ENCODE measurements at places on chromosomes 5 and 9.

DNA sequence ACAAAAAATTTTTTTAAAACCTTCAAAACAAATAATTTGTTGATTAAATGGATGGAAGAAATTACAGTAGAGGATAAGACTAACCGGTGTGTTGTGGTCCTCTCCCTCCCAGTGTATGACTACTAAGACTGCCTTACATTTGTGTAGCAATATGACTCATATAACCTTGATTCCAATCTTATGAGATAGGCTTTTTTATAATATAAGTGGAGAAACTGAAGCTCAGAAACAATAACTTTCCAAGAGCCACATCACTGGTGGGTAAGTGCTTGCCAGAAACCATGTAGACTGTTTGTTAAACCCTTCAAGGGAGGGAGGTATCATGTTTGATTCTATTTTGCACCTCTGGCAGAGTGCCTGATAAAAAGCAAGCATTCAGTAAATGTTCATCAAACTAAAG lies 47.5 kb downstream of the NLN start:
- H3K4me1 ChIP-seq: peaks cover 21% of the 10 kb centered on the region
- peak overlapping the region; percentile 69 for H3K27ac ChIP-seq
- H3K27me3 ChIP-seq: no peaks in the 10 kb centered on the region
- DNase-seq: peak; percentile 67
- H3K4me3 ChIP-seq: no peak overlapping the region
- no peaks in the 10 kb centered on the region for H3K36me3 ChIP-seq

DNA sequence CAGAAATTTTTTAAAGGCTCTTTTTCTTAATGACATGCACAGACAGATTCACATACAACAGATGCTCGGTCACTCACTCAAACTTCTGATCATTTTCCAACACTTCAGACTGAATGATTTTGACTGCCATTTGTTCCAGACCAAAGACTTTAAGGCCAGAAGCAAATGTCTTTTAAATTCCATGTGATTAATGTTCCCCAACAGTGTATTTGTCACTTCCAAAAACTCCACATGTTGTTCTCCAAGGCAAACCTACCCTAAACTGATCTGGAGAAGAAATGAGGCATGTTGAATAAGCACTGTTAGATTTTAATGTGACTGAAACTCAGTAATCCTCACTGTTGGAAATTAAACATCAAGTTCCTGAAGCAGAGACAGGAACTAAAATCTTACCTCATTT lies 366.7 kb downstream of the GABRG2 start:
- H3K27me3 ChIP-seq: no peaks in the 10 kb centered on the region
- DNase-seq: no peak
- no peak overlapping the region for H3K4me3 ChIP-seq
- H3K27ac ChIP-seq: no peak overlapping the region

DNA sequence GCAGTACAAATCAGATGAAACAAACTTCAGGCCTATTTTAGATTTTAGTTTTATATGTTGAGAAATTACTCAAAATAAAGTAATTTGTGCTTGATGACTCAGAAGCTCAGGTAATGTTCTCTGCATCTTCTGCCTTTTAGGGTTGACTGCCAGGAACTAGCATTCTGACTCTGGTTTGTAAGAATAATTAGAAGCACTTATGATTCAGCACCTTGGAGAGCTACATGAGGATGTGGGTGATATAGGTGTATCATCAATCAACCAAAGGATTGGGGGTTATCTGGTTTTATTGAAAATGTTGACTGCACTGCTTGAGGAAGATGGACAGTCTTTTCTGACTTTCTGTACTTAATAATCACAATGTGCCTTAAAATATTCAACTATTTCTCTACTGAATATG lies 118.7 kb upstream of the SGCD start:
- H3K27me3 ChIP-seq: no peaks in the 10 kb centered on the region
- DNase-seq: peak; percentile 1
- H3K4me3 ChIP-seq: no peak overlapping the region
- no peaks in the 10 kb centered on the region for H3K36me3 ChIP-seq
- no peak overlapping the region for H3K27ac ChIP-seq

GRCh38 chr5:89723907-89724306 lies 685.6 kb downstream of the CETN3 start:
- no peaks in the 10 kb centered on the region for H3K36me3 ChIP-seq
- H3K4me3 ChIP-seq: no peak overlapping the region
- DNase-seq: peak; percentile 29
- no peak overlapping the region for H3K27ac ChIP-seq

GRCh38 chr5:172793577-172794488 lies 22.8 kb upstream of the DUSP1 start:
- DNase-seq: peak; percentile 71
- H3K27ac ChIP-seq: peak overlapping the region; percentile 84
- no peaks in the 10 kb centered on the region for H3K27me3 ChIP-seq
- H3K36me3 ChIP-seq: no peaks in the 10 kb centered on the region

DNA sequence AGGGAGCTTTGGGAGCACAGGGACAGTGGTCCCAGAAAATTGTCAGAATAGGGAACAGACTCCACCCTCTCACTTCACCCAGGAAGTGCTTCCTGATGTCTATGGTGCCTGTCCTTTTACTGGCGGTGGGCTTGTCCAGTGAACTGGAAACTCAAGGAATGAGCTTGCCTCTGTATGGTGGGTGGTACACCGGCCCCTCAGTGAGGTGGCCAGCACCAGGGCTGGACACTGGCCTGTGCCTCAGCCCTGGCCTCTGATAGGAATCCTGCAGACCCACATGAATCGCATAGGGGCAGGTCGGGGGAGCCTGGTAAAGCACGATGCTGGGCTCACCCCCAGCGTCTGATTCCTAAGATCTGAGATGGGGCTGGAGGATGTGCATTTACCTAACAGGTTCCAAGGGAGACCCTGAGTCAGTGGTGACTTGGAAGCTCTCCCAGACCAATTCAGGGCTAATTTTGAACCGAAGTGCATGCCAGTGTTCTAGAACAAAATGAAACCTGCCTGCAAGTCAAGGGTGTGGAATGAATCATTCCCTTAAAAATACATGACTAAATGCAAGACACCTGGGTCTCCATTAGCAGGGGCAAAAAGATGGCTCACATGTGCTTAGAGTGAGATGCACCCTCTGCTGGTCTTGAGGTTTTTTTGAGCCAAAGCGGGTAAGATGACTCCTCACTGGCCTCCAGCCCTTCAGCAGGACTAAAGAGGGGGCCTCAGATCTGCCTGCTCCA lies 178.3 kb downstream of the HSPA4 start:
- peaks cover 11% of the 10 kb centered on the region for H3K4me1 ChIP-seq
- H3K4me3 ChIP-seq: no peak overlapping the region
- no peak overlapping the region for H3K27ac ChIP-seq
- no peaks in the 10 kb centered on the region for H3K36me3 ChIP-seq
- H3K27me3 ChIP-seq: no peaks in the 10 kb centered on the region

GRCh38 chr5:173456751-173457171 lies 128.5 kb upstream of the STC2 start:
- no peaks in the 10 kb centered on the region for H3K36me3 ChIP-seq
- no peaks in the 10 kb centered on the region for H3K27me3 ChIP-seq
- H3K27ac ChIP-seq: peak overlapping the region; percentile 95
- DNase-seq: peak; percentile 98
- no peak overlapping the region for H3K4me3 ChIP-seq

GRCh38 chr9:84850830-84851392 lies 181.4 kb downstream of the NTRK2 start:
- H3K36me3 ChIP-seq: no peaks in the 10 kb centered on the region
- no peaks in the 10 kb centered on the region for H3K27me3 ChIP-seq
- DNase-seq: no peak
- no peak overlapping the region for H3K27ac ChIP-seq

GRCh38 chr5:11224436-11225187 lies 463.6 kb upstream of the DAP start:
- no peak overlapping the region for H3K27ac ChIP-seq
- H3K27me3 ChIP-seq: no peaks in the 10 kb centered on the region
- H3K4me1 ChIP-seq: no peaks in the 10 kb centered on the region

- H3K27ac ChIP-seq: no peak overlapping the region
- no peak overlapping the region for H3K4me3 ChIP-seq
- H3K36me3 ChIP-seq: no peaks in the 10 kb centered on the region
- DNase-seq: no peak
Measured at GRCh38 chr9:134975253-134975652, 57.5 kb upstream of the FCN1 start.

- H3K4me1 ChIP-seq: no peaks in the 10 kb centered on the region
- H3K36me3 ChIP-seq: no peaks in the 10 kb centered on the region
- H3K27ac ChIP-seq: no peak overlapping the region
- H3K4me3 ChIP-seq: no peak overlapping the region
Measured at GRCh38 chr9:20376731-20377375, 245.4 kb downstream of the MLLT3 start.

GRCh38 chr5:91978221-91978882 lies 595.2 kb upstream of the ARRDC3 start:
- no peaks in the 10 kb centered on the region for H3K36me3 ChIP-seq
- no peak for DNase-seq
- H3K27me3 ChIP-seq: peaks cover 17% of the 10 kb centered on the region
- H3K4me3 ChIP-seq: no peak overlapping the region

GRCh38 chr9:90287567-90288274 lies 354.9 kb downstream of the DIRAS2 start:
- no peak overlapping the region for H3K27ac ChIP-seq
- no peaks in the 10 kb centered on the region for H3K27me3 ChIP-seq
- no peak overlapping the region for H3K4me3 ChIP-seq
- no peaks in the 10 kb centered on the region for H3K4me1 ChIP-seq
- no peak for DNase-seq

GRCh38 chr5:24644761-24645160 lies at the start of gene CDH10:
Gene CDH10 (minus strand): TSS chr5:24644978. CDS start chr5:24593490, 51,488 bp downstream.
- DNase-seq: no peak
- peak within 1 kb of the TSS; percentile 54 for H3K4me3 ChIP-seq
- H3K36me3 ChIP-seq: no peaks in the 10 kb centered on the region
- no peak within 1 kb of the TSS for H3K27ac ChIP-seq

- H3K36me3 ChIP-seq: no peaks in the 10 kb centered on the region
- no peaks in the 10 kb centered on the region for H3K27me3 ChIP-seq
- no peak overlapping the region for H3K4me3 ChIP-seq
- H3K4me1 ChIP-seq: peaks cover 40% of the 10 kb centered on the region
Measured at GRCh38 chr5:63131626-63132285, 553.1 kb downstream of the LRRC70 start.

DNA sequence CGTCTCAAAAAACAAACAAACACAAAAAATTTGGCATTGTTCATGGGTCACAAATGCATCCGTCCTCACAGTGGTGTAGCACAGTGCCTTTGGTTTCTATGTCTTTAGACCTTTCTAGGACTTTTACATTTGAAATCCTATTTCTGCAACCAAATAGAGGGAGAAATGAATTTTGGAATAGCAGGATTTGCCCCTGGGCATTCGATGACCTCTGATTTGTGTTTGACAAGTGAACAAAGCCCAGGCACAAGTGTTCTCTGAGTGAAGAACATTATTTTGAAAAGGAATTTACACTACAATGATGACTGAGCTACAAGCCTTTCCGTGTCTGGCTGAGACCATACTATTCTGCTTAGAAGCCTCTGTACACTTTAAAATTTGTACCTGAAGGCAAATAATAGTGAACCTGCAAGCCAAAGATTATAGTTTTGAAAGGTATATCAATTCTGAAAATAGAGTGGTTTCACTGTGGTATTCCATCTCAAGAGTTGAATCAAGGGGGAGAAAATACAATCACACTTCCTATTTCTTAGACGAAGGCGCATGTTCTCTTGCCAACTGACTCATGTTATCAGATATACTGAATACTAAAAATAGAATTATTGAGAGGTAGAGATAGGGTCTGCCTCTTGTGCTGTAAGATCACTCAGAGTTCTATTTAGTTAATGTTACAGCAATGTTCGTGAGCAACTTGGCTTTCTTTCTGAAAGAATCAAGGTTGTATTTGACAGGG lies 297.6 kb downstream of the KDM4C start:
- H3K4me1 ChIP-seq: peaks cover 11% of the 10 kb centered on the region
- H3K27me3 ChIP-seq: no peaks in the 10 kb centered on the region
- H3K27ac ChIP-seq: no peak overlapping the region
- H3K36me3 ChIP-seq: no peaks in the 10 kb centered on the region
- no peak overlapping the region for H3K4me3 ChIP-seq
- DNase-seq: no peak

- H3K27me3 ChIP-seq: no peaks in the 10 kb centered on the region
- H3K4me3 ChIP-seq: no peak overlapping the region
- no peaks in the 10 kb centered on the region for H3K36me3 ChIP-seq
Measured at GRCh38 chr9:107158321-107158720, 124.8 kb upstream of the RAD23B start.

DNA sequence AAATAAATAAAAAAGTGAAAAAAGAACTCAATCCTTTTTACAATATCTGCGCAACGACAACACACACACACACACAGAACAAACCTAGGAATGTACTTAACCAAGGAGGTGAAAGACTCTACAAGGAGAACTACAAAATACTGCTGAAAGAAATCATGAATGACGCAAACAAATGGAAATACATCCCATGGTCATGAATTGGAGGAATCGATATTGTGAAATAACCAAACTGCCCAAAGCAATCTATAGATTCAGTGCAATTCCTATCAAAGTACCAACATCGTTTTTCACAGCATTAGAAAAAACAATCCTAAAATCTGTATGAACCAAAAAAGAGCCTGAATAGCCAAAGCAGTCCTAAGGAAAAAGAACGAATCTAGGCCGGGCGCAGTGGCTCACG lies 29.9 kb upstream of the NRARP start:
- H3K36me3 ChIP-seq: no peaks in the 10 kb centered on the region
- DNase-seq: no peak
- no peak overlapping the region for H3K27ac ChIP-seq
- H3K4me1 ChIP-seq: no peaks in the 10 kb centered on the region
- H3K4me3 ChIP-seq: no peak overlapping the region

DNA sequence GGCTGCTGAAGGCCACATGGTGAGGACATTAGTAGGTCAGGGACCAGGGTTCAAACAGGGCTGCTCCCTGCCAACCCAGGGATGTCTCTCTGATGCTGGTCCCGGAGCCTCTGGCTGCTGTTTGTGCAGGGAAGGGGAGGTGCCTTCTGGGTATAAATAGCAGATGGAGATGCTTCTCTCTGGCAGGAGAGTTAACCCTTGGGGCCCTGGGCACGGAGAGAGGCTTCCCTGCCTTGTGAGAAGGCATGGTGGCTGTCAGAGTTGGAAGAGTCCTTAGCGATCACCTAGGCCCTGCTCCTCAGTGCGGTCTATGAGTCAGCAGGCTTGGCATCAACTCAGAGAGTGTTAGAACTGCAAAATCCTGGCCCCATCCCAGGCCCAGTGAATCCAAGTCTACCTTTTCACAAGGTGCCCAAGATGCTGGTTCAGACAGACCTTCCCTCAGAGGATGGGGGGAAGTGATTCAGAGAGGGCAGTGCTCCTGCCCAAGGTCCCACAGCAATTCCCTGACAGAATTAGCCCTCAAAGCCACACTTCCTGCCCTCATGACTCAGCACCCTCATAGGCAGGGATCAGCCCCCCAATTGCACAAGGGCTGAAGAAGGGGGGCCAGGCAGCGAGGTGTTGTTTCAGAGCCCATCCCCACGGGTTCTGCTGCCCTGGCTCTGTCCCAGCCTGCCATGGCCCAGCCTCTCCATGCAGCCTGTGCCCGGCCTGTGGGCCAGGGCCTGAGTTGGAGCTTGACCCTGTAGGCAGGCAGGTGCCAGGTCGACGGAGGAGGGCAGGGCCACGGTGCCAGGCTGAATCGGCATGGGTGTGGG lies 25.6 kb downstream of the CAMK2A start:
- H3K27me3 ChIP-seq: no peaks in the 10 kb centered on the region
- peak; percentile 100 for DNase-seq
- H3K27ac ChIP-seq: peak overlapping the region; percentile 71
- H3K4me1 ChIP-seq: peaks cover 46% of the 10 kb centered on the region
- H3K36me3 ChIP-seq: no peaks in the 10 kb centered on the region
- H3K4me3 ChIP-seq: no peak overlapping the region

Measured in PC-3 (cell line).